Naive thymus-derived CD8-positive, alpha-beta T cell (primary cell): ENCODE measurements at places on chromosomes 5 and 9.

- DNase-seq: no peak
These were observed 1.8 kb downstream of the EGR1 start for GRCh38 chr5:138466900-138467710.

GRCh38 chr9:79266986-79267385 lies 304.8 kb upstream of the TLE4 start:
- no peak for DNase-seq

DNA sequence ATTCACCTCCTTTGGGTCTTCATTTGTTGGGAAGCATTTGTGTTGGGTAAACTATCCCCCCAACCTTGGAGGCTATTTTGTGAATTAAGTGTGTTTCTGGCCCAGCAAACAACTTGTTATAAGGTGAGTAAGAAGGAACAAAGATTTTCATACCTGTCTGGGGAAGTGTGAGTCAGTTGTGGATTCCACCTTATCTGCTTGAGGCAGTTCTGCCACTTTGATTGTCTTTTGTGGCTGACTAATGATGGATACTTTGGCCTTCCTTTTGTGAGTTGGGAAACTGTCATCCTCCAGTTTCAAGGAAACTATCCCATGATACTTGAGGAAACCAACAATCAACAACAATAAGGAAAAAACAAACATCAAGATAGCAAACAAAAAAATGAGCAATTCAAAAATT lies 24.6 kb upstream of the CER1 start:
- no peak for DNase-seq

DNA sequence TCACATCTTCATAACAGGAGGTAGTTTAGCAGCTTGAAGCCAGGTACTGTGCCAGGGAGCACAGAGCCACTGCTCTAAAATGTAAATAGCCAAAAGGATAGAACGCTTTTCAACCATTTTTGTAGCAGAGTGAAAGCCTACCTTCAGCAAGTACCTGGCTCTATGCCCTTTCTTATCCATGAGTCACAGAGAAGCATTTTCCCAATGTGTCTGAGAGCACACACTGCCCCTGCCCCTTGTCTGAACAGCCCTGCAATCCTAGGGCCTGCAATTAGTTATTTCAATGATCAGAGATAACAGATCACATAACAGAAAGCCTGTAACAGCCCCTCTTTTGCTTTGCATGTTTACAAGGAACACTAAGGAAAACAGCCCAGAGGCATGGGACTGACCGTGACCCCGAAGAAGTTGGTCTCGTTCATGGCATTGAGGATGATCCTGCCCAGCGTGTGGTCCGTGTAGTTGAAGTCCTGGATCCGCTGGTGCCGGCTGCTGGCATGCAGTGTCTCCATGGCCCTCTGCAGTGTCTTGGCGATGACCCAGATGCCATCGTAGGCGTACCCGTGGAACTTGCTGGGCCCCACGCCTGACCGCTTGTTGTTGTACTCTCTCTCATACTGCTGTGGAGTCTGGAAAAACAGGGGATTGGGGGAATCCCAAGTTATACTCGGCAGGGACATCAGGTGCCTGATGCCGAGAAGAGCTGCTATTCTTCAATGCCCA lies 198.3 kb upstream of the TBC1D2 start:
- DNase-seq: no peak

GRCh38 chr9:89655990-89656657 lies 51.3 kb downstream of the GADD45G start:
- no peak for DNase-seq

GRCh38 chr5:127170918-127171600 lies 97.8 kb upstream of the C5orf63 start:
- DNase-seq: no peak
